ENCODE measurements at places on chromosomes 7 and 10.
A peak's percentile ranks its signal among the peaks of the same experiment; 100 is the strongest.

- DNase-seq, result no peak
These were observed 59.3 kb upstream of the ICA1 start for GRCh38 chr7:8321312-8321711.

GRCh38 chr10:101922846-101923245, 79.2 kb upstream of the KCNIP2 start:
- DNase-seq, result no peak

GRCh38 chr10:58217612-58218011, 50.1 kb downstream of the IPMK start:
- peak; percentile 3 for DNase-seq

DNA sequence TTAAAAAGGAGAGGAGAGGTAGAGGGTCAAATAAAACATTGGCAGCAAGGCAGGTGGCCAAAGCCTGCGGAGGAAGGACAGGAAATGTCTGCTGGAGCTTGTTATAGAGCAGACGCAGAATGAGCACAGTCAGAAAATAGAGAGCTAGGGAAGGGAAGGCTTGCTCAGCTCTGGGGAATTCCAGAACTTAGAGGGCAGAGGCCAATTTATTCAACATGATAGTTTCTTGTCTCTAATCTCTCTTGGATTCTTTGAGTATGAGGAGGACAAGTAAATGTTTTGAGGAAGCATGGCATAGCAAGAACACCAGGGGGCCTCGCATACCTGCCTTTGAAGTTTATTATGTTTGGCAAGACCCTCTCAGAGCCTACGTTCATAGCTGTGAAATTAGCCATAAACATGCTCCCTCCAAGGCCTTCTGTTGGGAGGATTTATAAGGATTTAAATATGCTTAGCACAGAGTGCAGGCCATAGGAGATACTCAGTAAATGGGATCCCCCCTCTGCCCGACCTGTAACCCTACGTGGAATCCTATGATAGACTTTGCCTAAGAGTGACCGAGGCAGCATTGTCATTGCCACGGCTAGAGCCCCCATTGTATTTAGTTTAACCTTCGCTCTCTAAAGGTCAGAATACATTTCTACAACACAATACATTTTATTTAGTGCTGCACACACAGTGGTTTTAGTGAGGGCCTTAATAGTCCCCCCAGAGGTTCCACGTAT, 293.9 kb downstream of the CCDC3 start:
- peak; percentile 97 for DNase-seq

- no peak for DNase-seq
These were observed 60.5 kb downstream of the CNOT4 start for GRCh38 chr7:135449436-135449835.

DNA sequence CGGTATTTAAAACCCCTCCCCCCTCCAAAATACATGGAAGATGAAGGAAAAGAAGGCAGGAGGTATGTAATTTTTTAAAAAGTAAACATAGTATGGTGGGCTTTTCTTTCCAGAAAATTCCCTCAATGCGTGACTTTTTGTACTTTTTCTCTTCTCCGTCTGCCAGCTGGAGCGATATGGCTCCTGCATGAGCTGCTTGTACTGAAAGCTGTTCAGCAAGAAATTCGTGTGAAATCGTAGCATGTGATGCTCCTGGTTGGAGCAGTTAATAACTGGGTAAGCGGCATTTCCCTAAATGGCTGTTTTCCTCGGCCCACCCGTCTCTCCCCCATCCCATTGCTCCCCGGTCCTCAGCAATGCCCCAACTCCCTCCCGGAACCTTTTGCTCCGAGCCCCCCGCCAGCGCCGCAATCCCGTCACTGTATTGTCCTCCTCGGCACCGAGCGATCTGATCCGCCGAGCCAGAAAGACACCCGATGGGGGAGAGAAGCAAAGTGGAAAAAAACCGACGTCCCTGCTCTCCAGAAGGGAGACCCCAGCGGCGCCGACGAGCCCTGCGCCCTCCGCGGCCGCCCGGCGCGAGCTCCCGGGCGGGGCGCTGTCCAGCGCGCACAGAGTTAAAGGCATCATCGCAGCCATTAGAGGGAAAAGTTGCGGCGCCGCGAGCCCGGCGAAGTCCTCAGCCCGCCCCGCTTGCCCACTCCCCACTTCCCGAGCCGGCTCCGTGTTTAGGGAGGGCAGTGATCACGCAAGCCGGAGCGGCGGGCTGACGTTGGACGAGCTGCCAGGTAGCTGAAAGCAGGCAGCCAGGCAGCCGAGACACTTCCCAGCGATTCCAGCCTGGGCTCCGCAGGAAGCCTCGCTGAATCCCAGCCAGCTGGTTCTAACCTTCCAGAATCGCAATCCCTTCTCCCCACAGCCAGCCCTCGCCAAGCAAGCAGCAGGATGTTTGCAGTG, at the start of gene VSTM2A:
Gene VSTM2A, plus strand, starts transcription at position 707 of the 957 bp plus-strand sequence. CDS start 356 bp downstream, outside the sequence.
- no peak for DNase-seq

DNA sequence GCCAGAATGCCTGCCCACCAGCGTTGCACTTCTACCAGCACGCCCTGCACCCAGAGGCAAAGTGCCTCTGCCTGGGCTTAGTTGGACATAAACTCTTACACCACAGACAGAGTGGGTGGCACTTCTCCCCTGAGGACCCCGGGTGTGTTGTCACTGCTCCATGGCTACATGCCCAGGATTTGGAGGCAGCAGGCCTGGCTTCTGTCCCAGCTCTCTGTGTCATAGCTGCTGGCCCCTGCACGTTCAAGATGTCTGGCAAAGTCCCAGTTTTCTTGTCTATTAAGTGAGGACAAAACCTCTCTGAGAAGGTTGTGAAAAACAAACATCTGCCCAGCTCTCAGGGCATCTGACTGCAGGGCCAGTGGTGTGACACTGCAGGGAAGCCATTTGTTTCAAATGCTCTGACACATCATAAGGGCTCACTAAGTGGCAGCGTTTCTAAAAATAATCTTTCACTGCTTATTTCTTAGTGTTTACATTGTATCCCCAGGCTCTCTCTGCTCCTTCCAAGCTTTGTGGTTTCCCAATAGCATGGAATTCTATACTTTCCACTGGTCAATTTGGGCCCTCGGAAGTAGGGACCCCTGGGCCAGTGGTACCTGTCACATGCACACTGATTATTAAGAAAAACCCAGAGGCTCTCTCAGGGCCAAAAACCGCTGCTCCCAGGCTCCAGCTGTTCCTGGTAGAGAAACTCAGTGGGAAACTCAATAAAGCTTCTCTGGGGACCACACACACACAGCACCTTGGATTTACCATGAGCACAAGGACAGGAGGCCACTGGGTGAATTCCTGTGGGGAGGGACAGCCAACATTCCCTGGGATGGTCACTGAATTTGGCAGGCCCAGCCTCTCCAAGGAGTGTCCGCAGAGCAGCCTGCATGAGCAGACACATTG, 86.2 kb upstream of the ANLN start:
- DNase-seq, result peak; percentile 76

- no peak for DNase-seq
These were observed 179.3 kb downstream of the XPNPEP1 start for GRCh38 chr10:109744020-109744419.

GRCh38 chr10:16893664-16894063, 76.4 kb upstream of the RSU1 start:
- DNase-seq, result no peak

GRCh38 chr10:93604146-93604545, 3.1 kb upstream of the RBP4 start:
- DNase-seq, result peak; percentile 4

GRCh38 chr10:72981882-72982529, 27.4 kb upstream of the PLA2G12B start:
- no peak for DNase-seq

DNA sequence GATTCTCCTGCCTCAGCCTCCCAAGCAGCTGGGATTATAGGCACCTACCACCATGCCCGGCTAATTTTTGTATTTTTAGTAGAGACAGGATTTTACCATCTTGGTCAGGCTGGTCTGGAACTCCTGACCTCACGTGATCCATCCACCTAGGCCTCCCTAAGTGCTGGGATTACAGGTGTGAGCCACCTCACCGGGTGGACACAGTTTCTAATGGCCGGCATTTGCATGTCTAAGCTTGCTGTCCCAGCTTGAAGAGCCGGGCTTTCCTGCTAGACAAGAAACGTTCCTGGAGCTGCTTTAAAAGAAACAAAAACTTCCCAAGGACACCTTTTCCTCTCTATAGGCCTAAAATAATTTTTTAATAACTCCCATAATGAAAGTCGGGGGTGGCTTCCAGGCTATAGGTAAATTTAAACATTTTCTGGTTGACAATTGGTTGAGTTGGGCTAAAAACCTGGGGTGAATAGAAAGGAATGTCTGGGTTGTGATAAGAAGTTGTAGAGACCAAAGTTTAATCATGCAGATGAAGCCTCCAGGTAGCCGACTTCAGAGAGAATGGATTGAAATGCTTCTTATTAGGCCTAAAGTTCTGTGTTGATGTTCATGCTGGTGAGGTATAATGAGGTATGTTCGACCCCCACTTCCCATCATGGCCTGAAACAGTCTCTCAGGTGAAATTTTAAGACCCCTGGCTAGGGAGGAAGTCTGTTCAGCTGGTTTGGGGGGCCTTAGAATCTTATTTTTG, 8.8 kb downstream of the ACADSB start:
- DNase-seq, result no peak

DNA sequence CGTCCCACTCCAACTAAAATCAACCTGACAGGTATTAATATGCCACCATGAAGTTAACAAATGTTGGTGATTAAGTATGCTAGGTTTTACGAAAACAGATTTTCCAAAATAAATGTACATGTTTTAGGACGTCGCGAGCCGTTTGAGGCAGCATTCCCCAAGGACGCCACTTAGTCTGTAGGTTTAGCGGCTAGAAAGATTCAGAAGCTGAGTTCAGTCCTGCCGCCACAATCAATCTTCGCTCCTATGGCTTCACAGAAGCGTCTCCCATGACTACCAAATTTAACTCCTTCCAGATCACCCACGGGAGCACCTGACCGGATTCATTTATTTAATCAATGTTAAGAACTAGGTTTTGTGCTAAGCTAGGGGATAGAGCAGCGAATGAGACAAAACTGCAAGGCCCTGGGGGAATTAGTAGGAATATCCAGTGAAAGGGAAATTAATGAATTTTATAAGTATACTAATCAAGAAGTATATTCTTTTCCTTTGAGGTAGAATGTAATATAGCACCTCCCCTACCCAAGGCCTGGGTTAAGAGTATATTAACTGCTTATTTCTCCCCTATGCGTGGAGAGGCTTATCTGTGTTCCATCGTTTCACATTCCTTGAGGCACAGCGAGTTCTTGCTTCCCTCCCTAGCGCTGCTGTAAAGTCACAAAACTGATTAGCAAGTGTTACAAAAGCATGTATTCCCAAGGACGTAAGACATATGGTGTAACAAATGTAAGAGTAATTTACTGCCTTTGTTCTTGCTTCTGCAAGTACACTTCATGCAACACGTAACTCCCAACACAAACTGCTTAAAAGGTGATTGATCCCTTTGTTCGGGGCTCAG, 994 bp upstream of the CYP51A1 start:
- peak; percentile 50 for DNase-seq

GRCh38 chr10:101136007-101136707, 5.1 kb downstream of the TLX1 start:
- no peak for DNase-seq

DNA sequence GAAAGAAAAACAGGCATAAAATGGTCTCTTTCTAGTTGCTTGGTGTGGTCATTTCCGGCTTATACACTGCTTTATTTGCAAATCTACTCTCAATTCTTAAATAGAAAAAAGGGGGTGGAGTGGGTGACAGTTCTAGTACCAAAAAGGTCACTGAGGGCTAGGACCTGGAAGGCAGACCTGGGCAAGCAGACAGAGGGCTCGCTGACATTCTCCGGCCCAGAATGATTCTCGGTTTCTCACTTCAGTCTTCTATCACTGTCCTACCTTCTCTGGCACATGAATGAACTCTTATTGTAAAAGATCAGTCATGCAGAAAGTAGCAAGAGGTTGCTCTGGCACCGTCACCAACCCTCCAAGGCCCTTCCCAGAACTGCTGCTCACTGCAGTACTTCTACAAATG, 54.0 kb downstream of the MALSU1 start:
- DNase-seq, result no peak

DNA sequence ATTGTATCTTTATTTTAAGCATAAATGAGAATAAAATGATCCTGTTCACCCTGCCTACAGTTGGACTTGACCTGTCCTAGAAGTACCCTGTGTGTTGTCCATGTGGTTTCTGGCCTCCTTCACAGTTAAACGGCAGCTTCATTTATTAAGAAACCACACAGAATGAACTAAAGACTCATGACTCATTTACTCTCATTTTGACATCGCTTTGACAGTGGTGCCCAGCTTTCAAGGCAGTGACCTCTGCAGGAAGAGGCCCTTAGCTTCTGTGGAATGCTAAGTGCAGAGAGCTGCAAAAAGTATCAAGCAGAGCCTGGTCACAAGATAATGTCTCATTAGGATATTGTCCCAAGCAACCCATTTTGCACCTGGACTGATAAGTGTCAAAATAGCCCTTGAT, 93.4 kb downstream of the AVL9 start:
- DNase-seq, result peak; percentile 85

GRCh38 chr10:5927306-5927705, 37.3 kb downstream of the FBH1 start:
- no peak for DNase-seq

- DNase-seq, result no peak
These were observed 369.4 kb upstream of the BMPER start for GRCh38 chr7:33535989-33536388.

DNA sequence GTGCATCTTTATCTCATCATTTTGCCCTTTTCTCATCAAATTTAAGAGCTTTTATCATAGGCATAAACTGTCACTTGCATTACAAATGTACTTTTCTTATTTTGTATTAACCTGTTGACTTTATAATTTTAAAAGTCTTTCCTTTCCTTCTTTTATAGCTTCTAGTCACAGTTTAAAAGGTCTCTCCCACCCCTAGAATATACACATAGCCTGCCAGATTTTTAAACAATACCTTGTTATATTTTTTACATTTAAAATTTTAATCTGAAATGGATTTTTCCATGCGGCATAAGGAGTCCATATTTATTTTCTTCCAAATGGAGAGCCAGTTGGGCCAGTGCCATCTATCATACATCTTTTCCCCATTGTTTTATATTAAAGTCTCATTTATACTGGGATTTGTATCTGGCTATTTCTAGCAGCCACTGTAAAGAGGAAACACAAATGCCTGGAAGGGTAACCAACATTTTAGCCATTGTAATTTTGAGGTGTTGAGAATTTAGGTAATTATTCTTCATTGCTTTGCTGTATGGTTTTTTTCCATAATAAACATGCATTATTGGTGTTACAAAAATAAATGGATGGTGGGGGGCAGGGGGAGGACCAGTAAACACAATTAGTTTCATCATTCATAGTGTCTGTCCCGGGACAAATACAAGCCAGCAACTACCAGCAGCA, 92.8 kb downstream of the CCDC71L start:
- DNase-seq, result no peak

GRCh38 chr7:74014931-74015330, 13.0 kb upstream of the ELN start:
- no peak for DNase-seq

DNA sequence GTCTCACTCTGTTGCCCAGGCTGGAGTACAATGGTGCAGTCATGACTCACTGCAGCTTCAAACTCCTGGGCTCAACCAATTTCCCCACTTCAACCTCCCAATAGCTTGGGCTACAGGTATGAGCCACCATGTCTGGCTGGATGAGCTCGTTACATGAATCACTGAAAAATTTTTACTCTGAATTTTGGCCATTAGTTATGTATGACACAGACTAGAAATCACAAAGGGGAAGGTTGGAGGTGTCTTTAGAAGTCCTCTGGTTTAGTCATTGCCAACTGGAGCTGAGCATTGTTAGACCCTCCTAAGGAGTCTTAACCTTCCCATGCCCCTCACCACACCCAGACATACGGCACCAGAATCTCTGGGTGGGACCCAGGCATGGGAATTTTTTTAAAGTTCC, 34.7 kb downstream of the SVIL start:
- DNase-seq, result no peak

- no peak for DNase-seq
These were observed 323.4 kb downstream of the WDR37 start for GRCh38 chr10:1379601-1380000.

- no peak for DNase-seq
These were observed 9.4 kb upstream of the SLC25A28 start for GRCh38 chr10:99629625-99629978.

Data from dermis blood vessel endothelial cell (primary cell).